ENCODE measurements at places on chromosomes 2 and 18.

DNA sequence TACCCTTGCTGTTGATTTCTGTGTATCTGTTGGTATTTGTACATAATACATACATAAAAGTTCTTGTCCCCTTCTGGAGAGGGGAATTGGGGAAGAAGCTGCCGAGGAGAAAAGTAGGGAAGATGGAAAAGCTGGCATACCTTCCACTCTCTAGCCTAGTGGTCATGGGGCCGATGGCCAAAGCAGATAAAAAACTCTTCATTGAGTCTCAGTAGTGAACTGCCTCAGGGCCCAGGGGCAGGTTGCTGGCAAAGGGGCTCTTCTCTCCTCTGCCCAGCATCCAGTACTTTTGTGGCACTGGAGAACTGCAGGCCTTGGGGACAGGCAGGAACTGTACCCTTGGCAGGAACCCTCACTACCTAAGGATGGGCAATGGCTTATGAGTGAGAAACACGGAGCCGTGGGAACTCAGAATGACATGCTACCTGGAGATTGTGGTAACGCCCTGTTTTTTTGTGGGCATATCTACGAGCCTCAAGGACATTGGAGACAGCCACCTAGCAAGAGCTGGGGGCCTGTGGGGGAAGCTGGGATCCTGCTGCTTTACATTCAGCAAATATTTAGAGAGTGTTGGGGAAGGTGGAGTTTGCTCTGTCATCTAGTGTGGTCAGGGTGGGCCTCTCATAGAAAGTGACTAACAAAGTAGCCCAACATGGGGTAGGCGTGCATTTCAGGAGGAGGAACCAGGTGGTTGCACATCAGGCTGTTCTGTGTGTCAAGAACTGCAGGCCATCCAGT is 22.6 kb upstream of the ITGB6 start:
- no peak for DNase-seq

- DNase-seq: no peak
These were observed 66.5 kb downstream of the USP37 start for GRCh38 chr2:218501665-218502064.

DNA sequence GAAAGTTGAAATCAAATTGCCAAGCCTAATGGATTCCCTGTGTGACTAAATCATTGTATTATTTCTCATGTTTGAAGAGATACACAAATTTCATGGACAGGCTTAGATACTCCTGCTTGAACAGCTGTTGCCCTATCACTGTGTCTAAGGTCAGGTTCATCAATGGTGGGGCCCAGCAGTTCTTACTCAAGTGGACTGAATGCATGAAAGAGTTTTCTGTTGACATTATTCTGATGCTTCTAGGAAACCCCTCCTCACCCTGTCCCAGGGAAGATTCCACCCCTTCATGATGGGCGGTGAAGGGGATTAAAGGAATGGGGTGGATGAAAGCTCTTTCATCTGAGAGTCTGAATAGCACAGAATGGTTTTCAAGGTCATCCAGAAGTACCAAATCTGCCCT is 148.8 kb downstream of the INO80D start:
- no peak for DNase-seq

GRCh38 chr2:45951025-45951727 is 299.7 kb downstream of the PRKCE start:
- DNase-seq: no peak

DNA sequence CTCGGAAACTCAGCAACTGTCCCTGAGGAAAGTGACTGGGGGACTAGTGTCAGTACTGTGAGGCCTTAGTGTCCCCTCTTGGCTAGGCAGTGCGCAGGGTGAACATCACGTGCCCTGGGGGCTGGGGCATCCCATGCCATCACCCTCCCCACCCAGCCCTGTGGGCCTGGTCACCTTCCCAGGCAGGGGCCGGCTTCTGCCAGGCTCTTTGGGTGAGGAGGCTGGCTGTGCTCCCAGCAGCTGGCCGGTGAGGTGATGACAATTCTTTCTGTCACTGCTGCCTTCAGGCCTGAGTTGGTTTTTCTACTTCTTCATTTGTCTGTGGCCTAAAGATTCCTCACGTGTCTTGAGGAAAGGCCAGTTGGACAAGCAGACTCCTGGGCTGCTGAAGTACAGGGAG is 180.8 kb downstream of the KLHL29 start:
- DNase-seq: no peak

DNA sequence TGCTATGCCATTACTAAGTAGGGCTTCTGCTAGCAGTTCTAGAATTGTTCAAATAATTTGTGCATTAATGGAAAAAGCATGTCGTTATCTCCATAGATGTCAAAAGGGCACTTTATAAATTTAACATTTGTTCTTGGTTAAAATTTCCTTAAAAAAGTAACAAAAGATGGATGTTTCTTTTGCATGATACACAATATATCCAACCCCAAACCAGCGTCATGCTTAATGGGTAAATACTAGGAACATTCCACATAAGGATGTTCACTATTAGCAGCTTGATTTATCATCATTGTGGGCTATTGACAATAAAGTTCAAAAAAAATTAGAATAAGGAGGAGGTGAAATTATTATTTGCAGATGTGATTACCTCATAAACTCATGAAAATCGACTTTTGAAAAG is 79.7 kb downstream of the GREB1L start:
- no peak for DNase-seq

DNA sequence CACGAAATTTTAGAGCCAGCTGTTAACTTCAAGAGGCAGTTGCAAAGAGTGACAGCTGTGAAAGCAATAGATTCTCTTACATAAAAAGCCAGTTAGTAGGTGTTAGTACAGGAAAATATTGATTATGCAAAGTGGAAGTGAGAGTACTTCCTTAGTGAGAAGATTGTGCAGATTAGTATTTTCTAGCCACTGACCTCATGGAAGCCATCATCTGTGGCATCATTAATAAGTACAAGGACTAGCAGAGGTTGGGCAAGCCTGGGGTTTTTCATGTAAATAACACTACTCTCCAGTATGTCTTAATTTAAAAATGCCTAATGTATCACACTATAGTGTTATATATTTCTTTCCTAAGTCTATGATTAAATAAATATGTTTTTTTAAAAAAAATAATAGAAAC is 166.2 kb upstream of the DTNA start:
- DNase-seq: no peak

GRCh38 chr2:187842978-187843847 is 289.0 kb upstream of the TFPI start:
- DNase-seq: no peak

DNA sequence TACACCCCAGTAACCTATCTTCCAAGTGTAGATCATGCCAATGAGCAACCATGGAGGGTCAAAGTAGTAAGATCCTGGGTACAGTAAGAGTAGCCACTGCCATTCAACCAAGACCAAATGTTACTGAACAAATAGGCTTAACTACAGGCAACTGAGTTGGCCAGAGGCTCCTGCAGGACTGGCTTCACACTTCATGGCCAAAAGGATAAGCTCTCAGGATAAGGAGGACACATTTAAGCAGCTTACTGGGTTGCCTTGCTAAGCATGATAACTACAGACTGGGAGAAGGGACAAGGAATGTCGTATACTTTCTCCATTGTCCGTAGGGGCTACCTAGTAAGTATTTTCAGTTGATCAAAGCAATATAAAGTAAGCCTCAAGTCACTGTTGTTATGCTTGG is 174.7 kb downstream of the INO80D start:
- no peak for DNase-seq

DNA sequence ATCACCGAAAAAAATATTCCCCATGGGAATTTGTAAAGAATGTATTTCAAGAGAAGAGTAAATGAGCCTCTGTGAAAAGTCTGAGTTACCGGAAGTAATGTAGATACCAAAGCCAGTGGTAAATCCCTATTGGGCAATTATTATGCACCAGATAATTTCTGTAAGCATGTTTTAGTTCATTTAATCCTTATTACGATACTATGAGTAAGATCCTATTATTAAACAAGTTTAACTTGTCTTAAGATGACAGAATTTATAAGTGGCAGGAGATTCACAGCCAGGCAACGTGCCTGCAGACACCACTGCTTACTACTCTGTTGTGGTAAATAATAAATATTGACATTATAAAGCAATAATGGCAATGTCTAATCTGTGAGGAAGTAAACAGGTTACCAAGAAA is 280.8 kb upstream of the RGPD4 start:
- DNase-seq: no peak

DNA sequence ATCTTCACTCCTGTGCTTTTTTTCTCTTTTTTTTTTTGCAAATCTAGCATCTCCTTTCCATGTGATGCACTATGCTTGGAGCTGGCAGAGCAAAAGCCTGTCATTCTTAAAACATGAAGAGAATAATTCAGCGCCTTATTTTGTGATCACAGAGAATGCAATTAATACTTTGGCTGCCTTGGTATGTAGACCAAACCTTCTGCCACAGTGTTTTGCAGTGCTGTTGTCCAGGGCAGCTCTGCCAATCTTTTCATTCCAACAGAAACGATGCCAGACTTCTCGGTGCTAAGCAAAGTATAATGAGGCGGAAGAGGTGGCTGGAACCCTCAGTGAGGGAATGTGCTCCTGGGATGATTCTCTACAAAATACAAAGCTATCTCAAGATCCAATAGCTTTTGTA is 25.6 kb downstream of the BCL2 start:
- DNase-seq: no peak

DNA sequence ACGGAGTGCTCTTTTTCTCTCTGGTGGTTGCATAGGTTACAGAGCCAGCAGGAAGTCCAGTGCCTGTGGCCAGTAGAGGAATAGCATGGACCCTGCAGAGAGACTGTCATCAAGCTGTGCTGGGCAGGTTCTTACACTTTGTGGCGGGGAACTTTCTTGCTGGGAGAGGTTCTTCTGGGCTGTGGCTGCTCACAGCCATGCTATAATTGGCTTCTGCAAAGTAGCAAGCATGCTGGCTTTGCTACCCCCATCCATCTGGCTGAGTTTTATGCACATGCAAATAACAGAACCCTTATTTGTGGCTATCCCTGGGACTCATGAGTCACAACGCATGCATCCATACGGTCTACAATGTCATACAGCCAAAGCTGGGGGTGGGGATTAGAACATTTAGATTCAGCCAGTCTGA is 68.9 kb downstream of the PLCL1 start:
- no peak for DNase-seq

- no peak for DNase-seq
These were observed 15.8 kb downstream of the RIOK3 start for GRCh38 chr18:23468753-23469459.

DNA sequence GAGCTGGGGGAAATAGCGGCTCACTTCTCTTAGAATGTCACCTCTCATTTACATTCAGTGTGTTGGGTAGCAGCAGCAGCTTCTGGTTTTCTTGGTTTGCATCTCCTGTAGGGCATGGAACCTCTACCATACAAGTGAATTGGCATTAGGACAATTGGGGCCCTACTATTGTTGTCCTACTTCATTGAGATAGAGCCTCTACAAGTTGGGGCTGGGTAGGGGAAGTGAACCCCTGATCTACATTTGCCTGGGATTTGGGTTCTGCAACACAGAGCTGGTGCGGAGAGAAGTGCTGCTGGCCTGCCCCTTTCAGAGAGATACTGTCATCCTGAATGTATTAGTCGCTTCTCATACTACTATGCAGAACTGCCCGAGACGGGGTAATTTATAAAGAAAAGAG is 391.6 kb upstream of the HS6ST1 start:
- no peak for DNase-seq

GRCh38 chr2:172465417-172466334 is 38.3 kb downstream of the ITGA6 start:
- DNase-seq: peak; percentile 61

DNA sequence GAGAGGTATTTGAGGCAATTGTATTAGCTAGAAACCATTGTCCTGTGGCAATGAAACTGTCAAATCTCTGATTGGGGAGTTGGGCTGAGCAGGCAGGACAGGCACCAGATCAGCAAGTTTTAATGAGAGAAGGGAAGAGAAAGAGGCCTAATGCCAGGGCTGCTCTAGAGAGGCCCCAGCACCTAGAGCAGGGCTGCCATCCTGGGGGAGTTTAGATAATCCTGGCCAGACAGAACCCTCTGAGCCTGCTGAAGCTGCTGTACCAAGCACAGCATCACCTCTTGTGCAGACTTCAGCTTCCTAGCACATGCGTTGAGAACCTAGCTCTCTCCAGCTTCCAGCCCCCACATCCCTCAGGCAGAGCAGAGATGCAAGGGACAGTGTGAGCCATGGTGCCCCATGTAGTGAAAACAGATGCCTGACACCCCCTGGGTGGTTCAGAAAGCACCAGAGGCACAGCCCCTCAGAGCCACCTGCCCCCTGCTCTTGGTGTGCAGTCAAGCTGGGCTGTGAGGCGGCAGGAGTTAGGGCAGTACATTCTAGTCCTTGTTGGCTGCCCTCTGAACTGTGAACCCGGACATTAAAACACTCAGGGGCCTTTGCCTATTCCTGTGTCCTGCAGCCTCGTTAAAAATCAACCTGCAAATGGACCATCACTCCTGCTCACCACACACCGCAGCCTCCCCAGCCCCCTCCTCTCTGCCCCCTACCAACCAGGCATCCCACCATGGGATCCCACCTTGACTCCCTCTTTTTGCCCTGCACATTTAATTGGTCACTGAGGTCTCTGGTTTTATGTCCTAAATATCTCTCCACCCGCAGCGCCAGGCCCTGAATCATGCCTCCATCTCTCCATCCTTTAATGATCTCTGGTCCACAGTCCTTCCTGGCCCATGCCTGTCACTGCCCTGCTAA is 52.7 kb downstream of the ADD2 start:
- no peak for DNase-seq

DNA sequence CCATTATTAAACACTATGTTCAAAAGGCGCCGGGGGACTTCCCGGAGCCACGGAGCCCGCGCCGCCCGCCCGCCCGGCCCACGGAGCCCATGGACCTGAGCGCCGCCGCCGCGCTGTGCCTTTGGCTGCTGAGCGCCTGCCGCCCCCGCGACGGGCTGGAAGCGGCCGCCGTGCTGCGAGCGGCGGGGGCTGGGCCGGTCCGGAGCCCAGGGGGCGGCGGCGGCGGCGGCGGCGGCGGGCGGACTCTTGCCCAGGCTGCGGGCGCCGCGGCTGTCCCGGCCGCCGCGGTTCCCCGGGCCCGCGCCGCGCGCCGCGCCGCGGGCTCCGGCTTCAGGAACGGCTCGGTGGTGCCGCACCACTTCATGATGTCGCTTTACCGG is 197 bp downstream of the GDF7 start:
- DNase-seq: no peak

- DNase-seq: no peak
These were observed 35.3 kb downstream of the BCL2 start for GRCh38 chr18:63284173-63284799.

GRCh38 chr2:38522754-38523349 is 79.9 kb downstream of the HNRNPLL start:
- no peak for DNase-seq

GRCh38 chr2:241894056-241894641 is 24.6 kb downstream of the RTP5 start:
- DNase-seq: peak; percentile 38

- DNase-seq: no peak
These were observed 57.7 kb downstream of the METTL4 start for GRCh38 chr18:2513616-2514015.

GRCh38 chr2:33730193-33730592 is 131.1 kb upstream of the FAM98A start:
- no peak for DNase-seq

All from ovary (tissue), 10 donors.